ENCODE measurements at places on chromosomes 7 and 10.

- DNase-seq: no peak
These were observed 13.5 kb downstream of the EPHB6 start for GRCh38 chr7:142868188-142868985.

DNA sequence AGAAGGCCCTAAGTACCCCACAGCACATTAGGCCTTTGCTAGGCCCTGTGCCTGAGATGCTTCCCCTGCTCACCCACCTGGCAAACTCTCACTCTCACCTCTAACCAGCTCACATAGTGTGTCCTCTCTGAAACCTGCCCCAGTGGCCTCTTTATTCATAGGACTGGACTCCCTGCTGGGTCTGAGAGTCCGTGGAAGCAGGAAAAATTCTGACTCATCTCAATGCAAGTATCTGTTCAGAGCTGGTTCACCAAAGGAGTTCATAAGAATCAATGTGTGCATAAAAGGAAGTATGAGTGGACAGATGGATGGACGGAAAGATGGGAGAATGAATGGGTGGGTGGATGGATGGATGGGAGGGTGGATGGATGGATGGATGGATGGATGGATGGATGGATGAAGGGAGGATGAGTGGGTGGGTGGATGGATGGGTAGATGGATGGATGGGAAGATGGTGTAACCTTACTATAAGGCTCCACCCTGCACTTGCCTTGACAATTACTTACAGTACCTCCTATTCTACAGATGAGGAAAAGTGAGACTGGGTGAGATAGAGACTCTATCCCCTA, 111.2 kb upstream of the ZMIZ1 start:
- DNase-seq: no peak

- peak; percentile 92 for DNase-seq
These were observed 42.5 kb downstream of the PPP1R3C start for GRCh38 chr10:91590142-91590903.

DNA sequence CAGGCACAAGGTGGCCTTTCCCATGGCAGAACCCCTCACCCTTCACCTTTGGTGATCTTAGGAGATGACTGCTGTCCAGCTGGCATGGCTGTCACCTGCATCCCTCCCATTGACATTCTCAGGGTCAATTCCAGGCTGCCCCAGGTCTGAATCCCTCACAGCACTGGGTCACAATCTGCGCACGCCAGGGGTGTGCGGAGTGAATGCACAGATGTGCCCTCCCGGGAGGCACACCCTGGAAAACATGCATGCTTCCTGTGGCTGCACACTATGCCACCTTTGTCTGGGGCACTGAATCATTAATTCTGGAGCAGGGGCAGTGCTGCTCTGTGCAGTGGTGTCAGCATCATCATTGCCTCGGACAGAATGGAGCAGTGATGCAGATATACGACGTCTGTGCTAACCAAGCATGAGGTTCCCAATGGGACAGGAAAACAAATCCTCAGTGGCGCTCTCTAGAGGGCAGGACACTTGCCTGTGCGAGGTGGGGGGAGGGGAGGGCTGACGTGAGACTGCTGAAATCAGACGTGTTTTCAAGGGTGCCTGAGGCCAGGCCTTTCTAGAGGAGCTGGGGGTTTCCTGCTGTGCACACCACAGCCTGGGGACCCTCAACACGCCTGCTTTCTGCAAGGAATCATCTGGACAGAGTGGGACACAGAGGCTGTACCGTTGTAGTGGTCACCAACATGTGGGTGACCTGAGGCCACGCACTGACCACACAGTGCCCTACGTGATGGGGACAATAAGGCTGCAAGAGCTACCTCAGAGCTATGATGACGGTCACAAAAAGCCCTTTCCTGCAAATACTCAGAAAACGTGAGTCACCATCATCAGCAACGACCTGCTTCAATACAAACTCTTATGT, 77.9 kb downstream of the HIPK2 start:
- peak; percentile 62 for DNase-seq

DNA sequence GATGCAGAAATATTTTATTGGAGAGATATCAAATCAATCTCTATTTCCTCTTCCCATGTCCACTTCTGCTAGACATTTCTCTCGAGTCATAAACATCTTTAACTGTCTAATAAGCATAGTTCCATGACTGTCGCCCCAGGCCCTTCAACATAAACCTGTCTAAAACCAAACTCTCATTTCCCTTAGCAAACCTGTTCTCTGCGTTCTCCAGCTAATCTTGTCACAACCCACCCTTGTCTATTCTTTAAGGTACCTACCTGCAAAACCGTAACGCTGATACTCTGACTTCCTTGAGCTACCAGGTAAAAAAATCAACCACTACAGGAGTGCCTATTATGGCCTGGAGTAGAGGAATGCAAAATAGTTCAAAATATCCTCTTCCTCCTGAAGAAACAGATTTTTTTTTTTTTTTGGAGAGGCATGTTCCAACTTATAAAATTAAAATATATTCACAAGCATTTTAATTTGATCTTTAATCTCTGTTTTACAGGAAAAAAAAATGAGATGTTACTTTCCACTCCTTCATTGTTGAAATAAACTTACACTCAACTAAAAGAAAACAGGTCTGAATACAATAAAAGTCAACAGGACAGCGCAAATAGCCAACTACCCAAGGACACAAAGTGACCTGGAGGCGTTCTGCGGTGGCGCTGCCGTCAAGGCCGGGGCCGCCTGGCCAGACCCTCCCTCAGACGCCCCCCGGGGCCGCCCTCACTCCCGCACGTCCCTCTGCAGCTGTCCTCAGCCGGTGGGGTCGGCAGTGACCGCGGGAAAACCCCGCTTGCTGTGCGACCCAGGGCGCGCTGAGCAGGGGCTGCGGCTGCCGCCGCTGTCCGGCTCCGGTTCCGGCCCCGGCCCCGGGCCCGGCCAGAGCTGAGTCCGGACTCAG, 765 bp downstream of the SLC25A40 start:
- DNase-seq: no peak

- DNase-seq: no peak
These were observed 92.0 kb downstream of the KCNMA1 start for GRCh38 chr10:77545585-77545984.

DNA sequence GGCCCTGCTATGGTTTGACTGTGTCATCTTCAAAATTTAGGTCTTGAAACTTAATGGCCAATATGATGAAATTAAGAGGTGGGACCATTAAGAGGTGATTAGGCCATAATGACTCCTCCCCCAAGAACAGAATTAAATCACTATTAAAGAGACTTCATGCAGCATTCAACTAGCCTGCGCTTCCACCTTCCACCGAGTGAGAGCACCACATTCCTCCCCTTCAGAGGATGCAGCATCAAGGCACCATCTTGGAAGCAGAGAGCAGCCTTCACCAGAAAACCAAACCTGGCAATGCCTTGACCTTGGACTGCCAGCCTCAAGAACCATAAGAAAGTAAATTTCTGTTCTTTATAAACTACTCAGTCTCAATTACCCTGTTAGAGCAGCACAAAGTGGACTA, 371.1 kb upstream of the NFE2L3 start:
- no peak for DNase-seq

DNA sequence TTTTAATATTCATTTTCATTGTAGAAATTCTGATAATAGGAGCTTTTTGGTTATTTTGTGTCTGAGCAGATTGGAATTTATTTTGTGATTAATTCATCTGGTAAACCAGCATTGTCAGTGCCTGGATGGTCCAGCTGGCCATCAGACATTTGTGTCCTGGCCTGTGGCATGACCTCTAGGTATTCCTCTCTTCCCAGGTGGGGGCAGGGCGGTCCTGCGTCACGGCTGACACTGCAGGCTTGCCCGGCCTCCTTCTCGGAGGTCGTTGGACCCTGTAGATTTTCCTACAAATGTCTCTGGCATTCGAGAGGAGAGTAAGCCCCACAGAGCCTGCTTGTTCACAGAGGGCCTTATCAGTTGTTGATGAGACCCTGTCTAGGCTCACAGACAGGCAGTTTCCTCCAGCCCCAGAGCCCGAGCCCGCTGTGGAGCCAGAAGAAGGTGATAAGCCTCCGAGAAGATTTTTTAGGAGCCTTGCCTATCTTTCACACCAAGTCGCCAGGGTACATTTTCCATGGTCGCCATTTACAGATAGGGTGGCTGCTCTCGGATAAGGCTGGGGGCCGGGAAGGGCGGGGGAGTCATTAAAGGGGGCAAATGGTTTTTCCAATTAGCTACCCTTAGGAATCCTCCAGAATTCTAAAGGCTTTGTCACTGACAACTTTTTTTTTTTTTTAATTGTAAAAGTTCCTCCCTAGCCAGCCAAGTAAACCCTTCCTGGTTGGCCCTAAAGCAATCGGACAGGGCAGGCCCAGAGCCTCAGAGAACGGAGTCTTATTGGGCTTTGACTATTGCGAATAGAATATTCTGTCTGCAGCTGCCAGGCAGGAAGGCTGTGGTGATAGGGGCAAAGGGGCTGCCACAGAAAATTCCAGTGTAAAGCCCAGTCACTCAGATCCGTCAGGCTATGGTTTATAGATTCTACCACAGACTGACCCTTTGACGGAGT, 78.1 kb upstream of the TBX20 start:
- DNase-seq: no peak

- DNase-seq: no peak
These were observed 6.1 kb upstream of the DDX50 start for GRCh38 chr10:68895041-68895440.

GRCh38 chr7:70267381-70268120, 669.3 kb downstream of the AUTS2 start:
- no peak for DNase-seq

DNA sequence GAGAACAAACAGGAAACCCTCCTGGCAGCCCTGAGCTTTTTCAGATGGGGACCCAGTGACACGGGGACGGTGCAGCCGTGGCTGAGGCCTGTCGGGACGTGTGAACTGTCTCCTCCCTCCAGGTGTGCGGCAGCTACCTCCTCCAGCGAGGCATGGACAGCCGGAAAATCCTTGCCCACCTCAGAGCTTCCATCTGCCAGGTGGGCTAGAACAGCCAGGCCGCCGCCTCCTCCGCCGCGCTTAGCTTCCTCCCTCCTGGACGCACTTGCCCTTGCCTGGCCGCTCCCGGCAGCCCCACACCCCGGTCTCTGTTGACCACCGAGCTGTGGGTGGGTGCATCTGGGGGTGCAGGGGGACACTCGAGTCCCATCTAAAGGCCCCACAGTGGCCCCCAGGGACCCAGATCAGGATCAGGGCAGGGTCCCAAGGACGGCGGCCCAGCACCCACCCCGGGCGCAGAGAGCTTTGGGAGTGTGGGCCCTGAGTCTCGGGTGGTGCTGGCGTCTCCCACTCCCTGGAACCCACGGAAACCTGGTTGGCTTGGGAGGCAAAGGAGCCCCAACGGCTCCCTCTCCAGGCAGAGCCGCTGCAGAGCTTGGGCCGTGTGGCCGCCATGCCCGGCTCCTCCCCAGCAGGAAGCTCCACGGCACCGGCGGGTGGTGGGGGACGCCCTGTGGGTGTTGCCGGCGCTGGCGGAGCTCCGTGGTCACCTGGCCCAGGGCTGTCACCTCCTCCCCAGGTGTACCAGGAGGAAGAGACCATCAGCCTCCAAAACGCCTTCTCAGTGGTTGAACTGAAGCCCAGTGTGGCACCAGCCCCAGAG, 32.9 kb upstream of the UTF1 start:
- DNase-seq: no peak

DNA sequence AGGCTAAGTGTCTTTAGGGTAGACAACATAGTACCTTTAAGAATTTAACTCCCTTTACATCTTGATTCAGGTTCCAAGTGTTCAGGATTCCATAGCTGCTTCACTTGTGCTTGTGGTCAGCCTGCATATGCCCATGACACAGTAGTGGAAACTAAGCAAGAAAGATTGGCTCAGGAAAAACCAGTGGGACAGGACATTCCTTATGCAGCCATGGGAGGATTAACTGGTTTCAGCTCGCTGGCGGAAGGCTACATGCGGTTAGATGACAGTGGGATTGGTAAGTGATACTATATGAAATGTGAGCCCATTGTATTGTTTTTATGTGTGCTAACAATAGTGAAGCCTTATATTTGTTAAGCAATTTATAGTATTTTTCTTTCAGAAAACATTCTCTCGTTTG, 11.3 kb downstream of the FAM221A start:
- DNase-seq: no peak

DNA sequence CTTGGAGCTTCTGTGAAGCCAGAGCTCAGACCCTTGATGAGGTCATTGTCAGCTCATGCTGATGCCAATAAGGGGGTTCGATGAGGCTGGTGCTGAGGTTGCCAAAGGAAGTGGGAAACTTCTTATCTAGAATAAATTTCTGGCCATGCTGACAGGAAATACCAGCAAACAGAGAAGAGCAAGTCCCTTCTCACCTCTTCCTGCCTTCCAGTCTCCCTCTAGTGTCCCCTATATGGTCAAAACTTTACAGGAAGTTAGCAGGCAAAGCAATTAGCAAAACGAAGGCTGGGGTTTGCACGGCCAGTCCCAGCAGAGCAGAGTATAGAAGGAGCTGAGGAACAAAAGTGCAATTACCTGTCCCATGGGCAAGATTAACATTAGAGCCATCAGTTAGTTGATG, 15.1 kb upstream of the NEUROG3 start:
- DNase-seq: no peak

DNA sequence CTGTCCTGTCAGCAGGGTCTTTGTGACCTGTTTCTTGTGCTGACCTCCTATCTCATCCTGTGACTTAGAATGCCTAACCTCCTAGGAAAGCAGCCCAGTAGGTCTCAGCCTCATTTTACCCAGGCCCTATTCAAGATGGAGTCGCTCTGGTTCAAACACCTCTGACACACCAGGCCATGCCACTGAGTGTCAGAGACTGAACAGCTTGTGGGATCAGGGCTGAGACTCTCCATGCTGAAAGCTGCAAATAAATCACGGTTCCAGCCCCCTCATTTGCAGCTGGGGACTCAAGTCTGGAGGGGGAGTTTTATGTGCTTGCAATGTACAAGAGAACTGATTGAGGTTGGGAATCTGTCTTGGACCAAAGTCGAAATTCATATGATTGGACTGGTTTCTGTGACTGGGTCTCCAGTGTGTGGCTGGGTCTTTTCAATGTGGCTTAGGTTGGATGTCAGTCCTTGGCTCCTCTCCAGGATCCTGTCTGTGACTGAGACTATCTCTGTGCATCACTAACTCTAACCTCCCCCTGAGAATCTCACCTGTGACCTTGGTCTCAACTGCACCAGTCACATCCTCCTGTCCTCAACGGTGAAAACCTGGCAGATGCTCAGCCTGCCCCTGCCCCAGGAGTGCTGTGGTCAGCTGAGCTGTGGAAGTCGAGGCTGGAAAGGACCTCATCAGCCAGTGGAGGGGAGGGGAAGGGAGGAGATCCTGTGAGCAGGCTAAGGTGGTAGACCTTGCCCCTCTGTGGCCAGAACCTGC, 11.7 kb downstream of the PRF1 start:
- DNase-seq: no peak
